ENCODE measurements at places on chromosomes 12 and 14.

- no peak for DNase-seq
These were observed 199.6 kb upstream of the TMEM260 start for GRCh38 chr14:56379956-56380355.

GRCh38 chr12:54933376-54933775 is 51.2 kb downstream of the TESPA1 start:
- peak; percentile 39 for DNase-seq

GRCh38 chr12:80059102-80059501 is 40.2 kb upstream of the OTOGL start:
- no peak for DNase-seq

GRCh38 chr14:55254581-55254980 is 16.6 kb upstream of the FBXO34 start:
- DNase-seq, result no peak

- DNase-seq, result no peak
These were observed 27.1 kb downstream of the FMNL3 start for GRCh38 chr12:49680075-49680474.

GRCh38 chr12:100666588-100666987 is 93.1 kb downstream of the GAS2L3 start:
- no peak for DNase-seq

DNA sequence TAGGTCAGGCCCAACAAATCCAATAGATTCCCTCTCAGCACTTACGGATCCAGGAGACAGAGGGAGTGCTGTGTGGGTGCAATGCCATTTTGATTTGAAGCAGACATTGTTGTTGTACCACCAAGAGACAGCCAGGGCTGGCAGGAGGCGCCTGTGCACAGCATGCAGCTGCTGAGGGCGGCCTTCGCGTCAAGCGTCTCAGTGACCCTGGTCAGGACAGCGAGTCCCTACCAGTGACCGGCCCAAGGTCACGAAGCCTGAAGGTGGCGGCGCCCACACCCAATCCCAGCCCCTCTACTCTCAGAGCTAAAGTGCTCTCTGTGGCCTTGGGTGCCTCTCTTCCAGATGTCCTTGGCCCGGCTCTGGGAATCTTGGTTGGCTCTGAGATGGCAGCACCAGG is 40.5 kb downstream of the PRMT8 start:
- no peak for DNase-seq

DNA sequence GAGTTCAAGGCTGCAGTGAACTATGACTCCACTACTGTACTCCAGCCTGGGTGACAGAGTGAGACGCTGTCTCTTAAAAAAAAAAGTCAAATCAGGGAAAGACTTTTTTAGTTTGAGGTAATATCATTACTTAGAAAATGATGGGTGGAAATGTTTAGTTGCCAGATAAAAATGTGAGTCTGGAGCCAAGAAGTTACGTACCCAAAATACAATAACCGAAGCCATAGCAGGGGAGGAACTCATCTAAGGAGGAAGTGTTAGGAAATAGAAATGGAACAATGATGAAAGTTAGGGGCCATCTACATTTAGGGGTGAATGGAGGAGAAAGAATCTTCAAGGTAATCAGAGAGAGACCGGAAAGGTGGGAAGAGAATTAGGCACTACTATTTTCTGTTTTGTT is 98.8 kb downstream of the DACT1 start:
- no peak for DNase-seq

- peak; percentile 18 for DNase-seq
These were observed 34.3 kb upstream of the SLC38A1 start for GRCh38 chr12:46303039-46303666.

GRCh38 chr12:88993651-88994050 is 358.6 kb downstream of the DUSP6 start:
- no peak for DNase-seq

DNA sequence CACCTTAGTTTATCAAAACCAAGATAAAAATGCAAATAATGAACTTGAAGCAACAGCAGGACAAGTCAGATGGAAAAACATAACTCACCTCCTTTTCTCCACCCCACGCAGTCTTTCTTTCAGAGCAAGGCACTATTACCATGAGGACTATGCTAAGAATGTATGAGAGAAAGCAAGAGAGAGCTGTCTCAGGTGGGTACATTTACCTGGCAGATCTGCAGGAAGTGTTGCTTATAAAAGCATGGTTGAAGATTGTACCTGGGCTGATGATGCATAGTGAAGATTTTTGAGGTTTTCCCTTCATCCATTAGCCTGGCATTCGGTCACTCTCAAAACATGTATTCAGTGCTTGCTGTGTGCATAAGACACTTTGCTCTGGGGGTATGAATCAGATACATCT is 68.8 kb upstream of the IFNG-AS1 start:
- no peak for DNase-seq

GRCh38 chr14:75539561-75540478 is 17.6 kb downstream of the BATF start:
- DNase-seq, result peak; percentile 36

- DNase-seq, result no peak
These were observed 50.0 kb downstream of the ADGRD1 start for GRCh38 chr12:131003716-131004045.

DNA sequence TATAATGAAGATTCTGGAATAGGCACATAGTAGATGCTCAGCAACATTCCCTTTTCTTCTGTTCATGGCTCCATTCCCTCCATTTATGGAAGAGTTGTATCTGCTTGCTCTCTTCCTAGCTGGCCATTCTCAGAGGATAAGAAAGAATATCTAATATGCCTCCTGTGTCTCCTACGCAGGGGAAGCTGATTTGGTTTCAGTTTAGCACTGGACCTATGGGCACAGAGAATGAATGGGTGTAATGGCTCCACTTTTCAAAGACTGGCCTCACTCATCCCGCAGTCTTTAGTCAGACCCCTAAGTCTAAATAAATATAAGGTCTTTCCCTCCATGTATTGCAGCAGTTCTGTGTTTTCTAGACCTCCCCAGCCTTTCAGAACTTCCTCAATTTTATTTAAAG is 2.0 kb downstream of the PKP2 start:
- no peak for DNase-seq

DNA sequence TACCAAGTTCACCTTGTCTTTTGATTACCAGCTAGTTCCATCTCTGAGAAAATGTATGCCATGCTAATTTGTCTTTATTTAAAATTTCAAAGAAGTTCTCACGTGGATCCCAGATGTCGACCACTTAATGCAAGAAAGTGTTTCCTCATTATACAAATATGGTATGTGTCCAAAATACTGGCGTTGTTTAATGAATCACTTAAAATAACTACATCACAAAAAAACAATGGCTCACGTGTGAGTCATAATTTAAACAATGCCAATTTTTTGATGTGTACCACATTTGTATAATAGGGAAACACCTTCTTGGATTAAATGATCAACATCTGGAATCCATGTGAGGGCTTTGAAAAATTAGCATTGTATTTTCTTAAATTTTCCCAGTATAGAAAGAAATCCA is 40.8 kb downstream of the DBX2 start:
- no peak for DNase-seq

DNA sequence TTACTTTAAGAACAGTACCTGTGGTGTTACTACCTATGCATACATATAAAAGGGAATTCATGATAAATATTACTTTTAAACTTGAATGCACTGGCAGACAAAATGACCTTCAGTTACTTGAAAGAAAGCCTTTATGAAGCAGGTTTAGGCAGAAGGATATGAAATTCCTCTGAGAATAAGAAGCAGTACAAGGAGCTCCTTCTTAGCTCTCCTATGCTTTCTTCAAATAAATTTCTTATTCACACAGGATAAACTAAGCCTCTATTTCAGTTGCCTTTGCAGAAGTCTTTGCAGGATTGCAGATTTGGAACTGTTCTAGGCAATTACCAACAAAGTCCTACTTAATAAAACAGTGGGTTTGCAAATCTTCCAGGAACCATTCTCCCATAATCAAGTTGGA is 1.0 kb downstream of the EPYC start:
- DNase-seq, result no peak

DNA sequence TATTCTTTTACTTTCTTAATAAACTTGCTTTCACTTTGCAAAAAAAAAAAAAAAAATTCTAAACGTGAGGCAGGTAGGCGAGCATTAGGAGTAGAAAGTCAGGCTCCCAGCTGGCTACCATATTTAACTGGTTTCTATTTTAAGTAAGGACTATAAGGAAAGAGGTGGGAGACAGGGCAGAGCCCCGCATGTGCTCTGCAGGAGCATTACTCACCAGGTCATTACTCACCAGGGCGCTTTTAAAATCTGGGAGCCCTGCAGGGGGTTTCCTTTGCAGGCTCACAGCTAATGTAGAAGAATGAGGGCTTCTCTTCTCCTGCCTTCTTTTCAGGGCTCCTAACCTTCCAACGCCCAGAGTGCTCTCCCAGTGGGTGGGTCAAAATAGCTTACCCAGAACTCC is 14.0 kb upstream of the DPF3 start:
- DNase-seq, result no peak

- DNase-seq, result no peak
These were observed 244.6 kb downstream of the SLC41A2 start for GRCh38 chr12:104713444-104713843.

- DNase-seq, result no peak
These were observed 6.6 kb upstream of the CRIP2 start for GRCh38 chr14:105467942-105468471.

DNA sequence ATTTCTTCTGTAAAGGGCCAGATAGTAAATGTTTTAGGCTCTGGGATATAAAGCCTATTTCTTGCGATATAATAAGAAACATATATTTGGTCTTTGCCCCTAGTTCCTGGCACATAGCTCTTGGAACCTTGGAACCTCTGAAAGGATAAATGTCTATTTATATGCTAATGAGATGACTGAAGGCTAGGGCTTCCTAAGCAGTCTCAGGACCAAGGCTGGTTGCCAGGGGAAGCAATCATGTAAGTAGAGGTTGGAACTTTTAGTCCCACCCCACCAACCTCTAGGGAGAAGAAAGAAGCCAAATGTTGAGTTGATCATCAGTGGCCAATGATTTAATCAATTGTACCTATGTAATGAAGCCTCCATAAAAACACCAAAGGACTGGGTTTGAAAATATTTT is 26.6 kb upstream of the NFYB start:
- DNase-seq, result no peak

GRCh38 chr14:48349689-48350088 is 674.3 kb upstream of the MDGA2 start:
- no peak for DNase-seq

- no peak for DNase-seq
These were observed 4.5 kb downstream of the B4GALNT1 start for GRCh38 chr12:57628280-57629191.

DNA sequence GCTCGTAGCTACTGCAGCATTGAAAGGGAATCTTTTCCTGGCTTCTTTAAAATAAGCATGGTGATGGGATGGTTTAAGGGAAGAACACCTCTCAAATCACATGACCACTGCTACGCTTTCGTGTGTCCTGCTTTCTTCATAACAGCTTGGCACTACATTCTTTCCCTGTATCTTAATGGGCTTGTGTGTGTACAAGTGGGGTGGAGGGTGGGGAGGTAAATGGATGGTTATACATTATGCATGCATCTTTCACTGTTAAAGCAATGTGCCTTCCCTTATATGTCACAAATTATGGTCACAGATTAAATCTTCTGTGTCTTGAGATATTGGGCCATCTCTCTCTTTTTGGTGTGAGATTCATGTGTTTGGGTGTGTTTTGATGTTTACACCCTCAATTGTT is 169.4 kb upstream of the GARIN2 start:
- DNase-seq, result no peak

DNA sequence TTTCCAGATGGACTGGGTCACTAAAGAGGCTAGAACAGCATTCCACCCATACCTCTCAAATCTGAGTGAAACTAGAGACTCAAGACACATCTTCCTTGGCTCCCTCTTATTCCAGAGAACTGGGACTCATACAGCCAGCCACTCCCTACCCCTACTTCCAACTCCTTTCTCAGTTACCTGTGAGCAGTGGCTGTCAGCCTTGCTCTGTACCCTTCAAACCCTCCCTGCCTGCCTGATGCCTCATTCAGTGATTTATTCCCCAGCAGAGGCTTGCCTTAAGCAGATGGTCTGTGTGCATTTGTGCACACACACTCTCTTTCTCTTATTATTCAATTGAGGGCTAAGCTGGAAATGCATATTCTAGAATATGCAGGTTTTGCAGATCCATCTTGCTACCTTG is 14.6 kb downstream of the GPR84 start:
- DNase-seq, result no peak

DNA sequence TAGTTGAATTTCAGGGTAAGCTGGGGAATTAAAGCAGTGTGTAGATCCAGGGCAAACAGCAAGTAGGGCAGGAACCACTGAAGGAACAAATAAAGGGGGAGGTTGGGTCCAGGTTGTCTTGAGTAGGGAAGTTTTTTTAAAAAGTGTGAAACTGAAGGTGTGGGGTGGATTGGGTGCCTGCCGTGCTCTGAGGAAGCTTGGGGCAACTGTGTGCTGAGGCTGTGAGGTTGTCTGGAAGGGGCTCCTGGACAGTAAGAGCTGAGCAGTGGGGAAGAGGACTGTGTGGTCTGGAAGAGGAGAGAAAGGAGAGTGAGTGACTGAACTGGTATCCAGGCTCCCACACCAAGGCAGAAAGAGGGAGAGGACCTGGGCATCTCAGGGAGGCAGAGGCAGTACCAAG is 10.9 kb upstream of the GPR162 start:
- DNase-seq, result no peak

DNA sequence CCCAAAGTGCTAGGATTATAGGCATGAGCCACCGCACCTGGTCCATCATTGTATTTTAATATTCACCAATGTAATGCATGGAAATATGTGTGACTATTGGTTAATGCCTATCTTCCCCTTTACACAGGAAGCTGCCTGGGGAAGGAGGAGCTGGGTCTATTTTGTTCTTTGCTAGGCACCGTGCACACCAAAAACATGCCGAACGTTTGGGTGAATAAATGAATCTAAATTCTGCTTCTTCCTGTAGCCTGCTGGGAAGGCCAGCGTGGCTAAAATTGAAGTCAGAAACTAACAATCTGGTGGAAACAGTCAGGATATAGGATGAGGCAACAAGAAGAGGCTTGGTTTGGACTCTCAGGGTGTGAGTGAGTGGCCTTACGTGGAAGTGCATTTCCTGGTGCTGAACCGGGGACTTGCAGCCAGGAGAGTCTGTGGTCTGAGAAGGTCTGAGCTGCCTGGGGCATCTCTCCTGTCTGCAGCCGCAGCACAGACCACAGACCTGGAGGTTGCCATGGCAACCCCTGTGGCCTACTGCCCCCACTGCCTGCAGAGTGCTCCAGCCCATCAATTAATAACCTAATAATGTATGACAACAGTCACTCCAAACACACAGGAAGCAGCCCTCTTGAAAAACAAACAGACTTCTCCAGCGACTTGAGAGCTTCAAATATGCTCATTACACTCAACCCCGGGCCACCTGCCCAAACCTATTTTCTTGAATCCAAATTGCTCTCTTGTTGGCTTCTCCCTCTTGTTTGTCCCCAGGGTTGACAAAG is 5.5 kb upstream of the GPR68 start:
- peak; percentile 39 for DNase-seq

GRCh38 chr12:32568228-32568627 is 110.9 kb upstream of the DNM1L start:
- DNase-seq, result no peak

DNA sequence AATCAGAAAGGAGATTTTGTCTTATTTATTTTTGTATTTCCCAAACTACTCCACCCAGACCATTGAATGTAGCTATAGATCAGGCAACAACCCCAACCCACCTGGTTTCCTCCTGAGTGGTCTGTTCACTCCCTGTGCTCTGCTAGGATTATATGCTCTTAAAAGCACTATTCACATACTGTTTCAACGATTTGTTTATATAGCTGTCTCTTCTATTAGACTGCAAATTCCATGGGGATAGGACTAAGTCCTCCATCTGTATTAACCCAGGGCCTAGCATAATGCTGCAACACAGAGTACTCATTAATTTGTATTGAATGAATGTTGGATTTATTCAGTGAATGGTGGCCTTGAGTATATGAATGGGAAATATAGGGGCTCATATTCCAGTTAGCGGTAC is 307.6 kb downstream of the RAD51B start:
- DNase-seq, result no peak

- no peak for DNase-seq
These were observed 425.2 kb downstream of the PCNX1 start for GRCh38 chr14:71332476-71332875.

Measured in stimulated activated naive CD8-positive, alpha-beta T cell treated with anti-CD3 and anti-CD28 coated beads, Interleukin-15, amount 100 ng/mL, for 72 hours (primary cell).